ENCODE measurements at places on chromosomes 16 and 17. TPM values are rescaled to one million over a fixed set of nuclear protein-coding genes. Genes with fewer than 3 reads are reported as not detected.

The BAIAP3 gene
- 0.59 TPM for total RNA-seq

The KRT9 gene
- total RNA-seq = not detected

- no peak for DNase-seq
Measured at GRCh38 chr16:90077757-90078578, 837 bp upstream of the PRDM7 start.

DNA sequence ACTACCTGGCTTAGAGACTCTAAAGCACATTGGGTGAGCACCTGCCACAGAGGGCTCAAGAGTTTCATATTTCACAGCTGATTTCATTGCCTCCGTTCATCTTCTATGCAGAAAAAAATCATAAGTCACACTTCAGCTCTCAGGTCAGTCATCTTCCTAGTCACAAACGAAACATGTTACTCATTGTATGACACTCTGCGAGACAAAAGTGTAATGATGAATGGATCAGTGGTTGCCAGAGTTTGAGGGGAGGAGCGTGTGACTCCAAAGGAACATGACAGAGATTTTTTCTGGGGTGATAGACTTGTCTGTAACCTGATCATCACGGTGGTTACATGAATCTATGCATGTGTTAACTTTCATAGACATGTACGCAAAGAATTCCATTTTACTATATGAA lies 195.2 kb upstream of the CNTNAP4 start:
- DNase-seq = no peak

- peak; percentile 10 for DNase-seq
Measured at GRCh38 chr17:82948081-82948511, 108.3 kb upstream of the ZNF750 start.

The TBC1D3B gene
- total RNA-seq = not detected

GRCh38 chr17:29870836-29871465 lies 59.1 kb downstream of the SSH2 start:
- no peak for DNase-seq

GRCh38 chr17:1019451-1019850 lies 22.5 kb downstream of the TIMM22 start:
- DNase-seq = no peak

GRCh38 chr16:69486724-69487123 lies 62.3 kb downstream of the CYB5B start:
- DNase-seq = no peak

DNA sequence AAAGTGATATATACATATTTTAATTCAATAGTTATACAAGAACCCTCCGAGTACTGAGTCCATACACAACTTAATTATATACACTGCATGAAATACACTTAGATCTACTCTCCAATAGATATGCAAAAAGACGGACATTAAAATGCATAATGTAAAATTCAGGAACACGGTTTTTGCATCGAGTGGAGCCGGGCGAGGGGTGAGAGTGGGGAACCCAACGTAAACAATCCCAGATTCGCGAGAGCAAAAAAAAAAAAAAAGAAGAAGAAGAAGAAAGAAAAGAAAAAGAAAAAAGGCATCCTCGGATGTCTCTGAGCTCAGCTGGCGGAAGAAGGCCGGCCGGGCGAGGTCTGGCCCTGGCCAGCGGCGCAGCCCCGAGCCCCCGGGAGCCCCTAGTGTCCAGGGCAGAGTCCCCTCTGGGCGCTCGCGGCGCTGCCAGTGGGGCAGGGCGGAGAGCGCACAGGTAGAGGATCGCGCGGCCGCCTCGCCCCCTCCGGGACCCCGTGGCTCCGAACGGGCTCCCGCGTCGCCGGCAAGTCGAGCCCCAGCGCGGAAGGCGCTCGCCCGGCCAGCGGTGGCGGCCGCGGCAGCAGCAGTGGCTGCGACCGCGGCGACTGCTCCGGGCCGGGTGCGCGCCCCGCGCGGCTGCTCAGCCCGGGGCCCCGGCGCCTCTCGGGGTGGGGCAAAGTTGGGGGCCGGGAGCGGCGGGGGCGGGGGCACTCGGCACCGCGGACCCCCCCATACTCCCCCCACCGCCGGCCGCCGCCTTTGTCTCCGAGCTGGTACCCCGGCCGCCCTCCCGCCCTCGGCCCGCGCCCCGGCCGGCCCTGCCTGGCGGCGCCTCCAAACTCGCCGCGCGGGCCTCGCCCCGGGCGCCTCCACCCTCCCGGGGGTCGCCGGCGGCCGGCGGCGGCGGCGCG lies 9.6 kb upstream of the ZFHX3 start:
- no peak for DNase-seq

The DDX52 gene
- 24.7 TPM for total RNA-seq

DNA sequence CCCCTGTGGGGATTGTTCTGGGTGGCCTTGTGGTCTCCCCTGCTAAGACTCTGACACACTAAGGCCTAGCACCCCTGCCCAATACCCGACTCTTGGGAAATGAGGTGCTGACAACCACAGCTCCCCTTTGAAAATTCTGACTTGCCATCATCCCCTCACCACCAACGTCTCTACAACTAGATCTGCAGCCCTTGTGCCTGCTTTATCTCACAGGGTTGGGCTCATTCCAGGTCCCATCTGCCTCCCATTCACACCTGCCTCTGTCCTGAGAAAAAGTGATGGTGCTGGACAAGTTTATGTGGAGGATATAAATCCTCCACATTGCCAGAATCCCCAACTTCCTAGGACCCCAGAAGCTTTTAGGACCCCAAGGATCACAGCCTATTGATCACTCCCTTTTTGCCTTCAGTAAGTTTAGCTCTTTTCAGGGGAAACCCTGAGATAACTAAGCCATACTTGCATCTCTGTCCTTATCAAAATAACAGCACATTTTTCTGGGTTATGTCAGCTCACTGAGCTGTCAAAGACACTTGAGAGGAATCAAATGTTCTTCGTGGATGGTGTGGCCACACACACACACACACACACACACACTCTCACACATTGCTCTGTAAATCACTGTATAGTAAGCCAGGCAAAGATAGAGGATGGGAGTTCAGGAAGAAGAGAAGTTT lies 136.8 kb upstream of the CES5A start:
- DNase-seq = no peak

- no peak for DNase-seq
Measured at GRCh38 chr17:28570716-28571360, 486 bp downstream of the PIGS start.

Data from uterus (tissue), 4 donors.